ENCODE measurements at places on chromosomes 2 and 18.

DNA sequence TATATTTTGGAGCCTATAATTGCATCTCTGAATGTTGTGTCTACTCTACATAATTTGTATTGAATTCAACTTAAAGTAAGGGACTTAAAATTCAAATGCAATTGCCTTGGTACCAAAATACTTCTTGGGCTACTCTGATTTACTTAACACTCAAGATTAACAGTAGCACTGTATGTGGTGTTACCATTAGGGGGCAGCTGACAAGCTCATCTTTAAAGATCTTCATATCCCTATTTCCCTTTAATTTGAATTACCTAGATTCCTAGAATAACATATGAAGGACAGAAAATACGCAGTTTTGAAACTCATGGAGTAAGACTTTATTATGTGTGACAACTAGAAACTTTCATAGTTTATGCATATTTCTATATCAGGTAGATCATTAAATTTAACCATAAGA, 37.4 kb upstream of the FAP start:
- DNase-seq: no peak

DNA sequence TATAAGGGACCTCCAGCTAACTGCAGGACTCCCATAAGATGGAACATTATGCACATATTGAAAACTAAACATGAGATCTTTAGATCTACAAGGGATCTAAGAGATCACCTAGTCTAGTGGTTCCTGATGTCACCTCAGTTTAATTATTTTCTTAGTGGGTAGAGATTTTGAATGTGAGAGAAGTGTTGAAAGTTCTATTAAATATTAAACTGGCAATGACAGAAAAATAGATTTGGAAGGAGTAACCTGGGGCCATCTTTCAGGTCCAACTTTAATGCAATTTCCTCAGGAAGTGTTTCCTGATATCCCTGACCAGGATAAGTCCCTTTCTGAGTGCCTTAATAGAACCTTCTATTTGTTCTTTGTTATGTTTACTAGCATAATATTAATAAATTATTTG, 29.1 kb upstream of the CPS1 start:
- DNase-seq: no peak

DNA sequence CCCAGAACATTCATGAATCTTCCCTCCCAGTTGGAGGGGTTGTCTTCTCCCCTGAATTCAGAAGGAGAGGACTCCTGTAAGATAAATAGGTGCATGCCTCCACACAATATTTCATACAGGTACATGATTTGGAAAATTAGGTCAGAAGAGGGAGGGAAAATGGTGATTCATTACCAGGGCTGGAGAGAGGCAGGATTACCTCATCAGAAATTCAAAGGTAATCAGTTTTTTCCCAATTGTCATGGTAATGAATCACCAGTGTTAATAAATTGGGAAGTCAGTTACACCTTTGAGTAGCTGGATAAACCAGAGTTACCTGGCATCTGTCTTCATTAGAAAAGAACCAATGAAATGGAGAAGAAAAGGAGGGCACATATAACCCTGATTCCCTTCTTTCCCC, 128.5 kb downstream of the EN1 start:
- DNase-seq: no peak

DNA sequence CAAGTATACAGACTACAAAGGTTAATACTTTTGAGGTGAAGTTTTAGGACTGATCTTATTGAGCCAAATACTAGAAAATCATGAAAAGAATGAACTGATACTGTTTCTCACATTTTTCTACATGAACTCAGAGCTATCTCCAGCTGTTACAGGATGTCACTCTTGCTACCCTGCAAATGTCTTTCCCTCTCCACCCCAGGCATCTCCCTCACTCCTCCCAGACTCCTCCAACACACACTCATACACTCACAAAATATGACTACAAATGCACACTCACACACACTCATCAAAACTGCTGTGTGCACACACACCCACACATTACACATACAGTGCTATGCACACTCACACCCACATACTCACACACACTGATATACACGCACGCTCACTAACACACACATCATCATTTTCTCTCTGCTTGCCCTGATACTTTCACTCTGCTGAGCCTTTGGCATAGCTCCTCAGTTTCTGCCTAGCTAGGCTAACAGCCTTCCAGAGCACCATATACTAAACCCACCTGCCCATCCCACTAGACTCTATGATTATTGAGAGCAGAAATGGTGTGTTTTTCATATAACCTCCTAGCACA, 273.3 kb downstream of the CD226 start:
- DNase-seq: no peak

DNA sequence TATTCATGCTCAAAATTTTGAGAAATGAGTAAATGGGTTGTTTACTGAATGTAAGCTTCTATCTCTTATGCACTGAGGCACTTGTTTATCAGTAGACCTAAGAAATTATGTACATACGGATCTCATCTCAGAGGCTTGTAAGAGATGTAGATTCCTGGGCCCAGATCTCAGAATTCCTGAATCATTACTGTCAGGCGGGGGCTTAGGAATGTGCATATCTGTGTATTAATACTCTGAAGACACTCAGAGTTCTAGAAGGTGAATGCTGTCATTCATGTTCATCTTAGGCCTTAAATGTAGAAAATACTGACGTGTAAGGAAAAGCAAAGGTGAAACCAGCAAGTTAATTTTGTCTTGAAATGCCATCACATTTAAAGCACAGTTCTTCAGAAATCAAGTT, 169.6 kb downstream of the FMNL2 start:
- DNase-seq: no peak

DNA sequence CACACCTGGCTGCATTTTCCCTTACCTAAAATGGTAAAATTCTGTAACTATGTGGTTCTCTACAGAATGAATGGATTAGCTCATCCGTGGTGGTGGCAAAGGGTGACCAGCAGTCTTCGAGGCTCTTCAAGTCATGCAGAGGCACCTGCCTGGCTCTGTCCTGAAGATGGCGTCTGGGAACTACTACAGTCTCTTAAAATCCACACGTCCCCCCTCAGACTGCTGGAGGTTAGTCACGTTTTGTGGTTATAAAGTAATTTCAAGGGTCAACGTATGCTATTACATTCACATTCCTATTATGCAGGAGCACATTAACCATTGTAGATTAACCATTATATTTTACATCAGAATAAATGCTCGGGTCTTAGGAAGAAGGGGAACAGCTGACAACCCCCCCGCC, 616.7 kb downstream of the GALR1 start:
- no peak for DNase-seq

GRCh38 chr2:207970147-207970825, 55.0 kb downstream of the PLEKHM3 start:
- DNase-seq: no peak

- DNase-seq: no peak
These were observed 1.2 kb downstream of the SAP130 start for GRCh38 chr2:128026448-128027277.

DNA sequence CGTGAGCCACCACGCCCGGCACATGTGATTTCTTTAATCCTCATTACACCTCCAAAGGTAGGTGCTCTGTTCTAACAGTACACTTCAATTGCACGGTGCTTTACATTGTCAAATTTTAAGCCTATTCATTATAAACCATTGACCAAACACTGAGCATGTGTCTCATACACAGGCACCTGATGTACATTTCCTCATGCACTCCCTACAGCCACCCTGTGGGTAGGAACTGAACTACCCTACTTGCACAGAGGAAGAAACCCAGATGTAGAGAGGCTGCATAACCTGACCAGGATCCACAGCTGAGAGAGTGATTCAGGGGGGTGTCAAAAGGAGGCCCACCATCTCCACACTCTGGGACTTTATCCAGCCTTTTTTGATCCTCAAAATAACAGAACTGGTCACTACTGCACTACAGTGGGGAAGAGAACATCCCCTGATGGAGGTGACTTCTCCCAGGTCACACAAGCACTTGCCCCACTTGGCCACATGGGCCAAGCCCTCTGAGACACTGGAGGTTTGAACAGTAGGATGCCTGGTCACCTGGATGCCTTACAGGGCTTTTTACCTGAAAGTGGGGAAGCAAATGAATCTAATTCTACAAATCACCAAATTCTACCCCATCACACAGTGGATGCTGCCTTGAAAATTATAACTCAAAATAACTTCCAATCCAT, 6.9 kb upstream of the DPYSL5 start:
- DNase-seq: no peak

DNA sequence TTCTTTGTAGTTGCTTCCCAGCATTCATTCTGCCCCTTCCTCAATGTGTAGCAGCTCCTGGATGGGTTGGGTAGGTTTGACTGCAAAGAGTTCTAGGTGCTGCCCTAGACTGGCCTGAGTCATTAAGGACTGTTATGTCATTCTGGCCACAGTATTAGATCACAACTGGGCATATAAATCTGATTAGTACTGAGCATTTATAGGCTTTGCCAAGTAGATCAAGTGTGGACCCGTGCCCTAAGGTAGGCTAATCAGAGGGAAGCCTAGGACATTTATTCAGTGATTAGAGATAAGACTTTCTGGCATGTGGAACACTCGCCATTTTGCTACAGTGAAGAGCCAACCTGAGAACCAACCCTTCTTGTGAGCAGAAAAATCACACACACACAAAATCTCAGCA, 2.7 kb downstream of the KATNAL2 start:
- no peak for DNase-seq

GRCh38 chr2:126219081-126219480, 436.9 kb upstream of the GYPC start:
- DNase-seq: no peak

- DNase-seq: no peak
These were observed 70.3 kb downstream of the TMEM237 start for GRCh38 chr2:201572846-201573508.

- DNase-seq: no peak
These were observed 328 bp downstream of the EGR4 start for GRCh38 chr2:73292906-73293533.
